ENCODE measurements at places on chromosomes 16 and 17.

DNA sequence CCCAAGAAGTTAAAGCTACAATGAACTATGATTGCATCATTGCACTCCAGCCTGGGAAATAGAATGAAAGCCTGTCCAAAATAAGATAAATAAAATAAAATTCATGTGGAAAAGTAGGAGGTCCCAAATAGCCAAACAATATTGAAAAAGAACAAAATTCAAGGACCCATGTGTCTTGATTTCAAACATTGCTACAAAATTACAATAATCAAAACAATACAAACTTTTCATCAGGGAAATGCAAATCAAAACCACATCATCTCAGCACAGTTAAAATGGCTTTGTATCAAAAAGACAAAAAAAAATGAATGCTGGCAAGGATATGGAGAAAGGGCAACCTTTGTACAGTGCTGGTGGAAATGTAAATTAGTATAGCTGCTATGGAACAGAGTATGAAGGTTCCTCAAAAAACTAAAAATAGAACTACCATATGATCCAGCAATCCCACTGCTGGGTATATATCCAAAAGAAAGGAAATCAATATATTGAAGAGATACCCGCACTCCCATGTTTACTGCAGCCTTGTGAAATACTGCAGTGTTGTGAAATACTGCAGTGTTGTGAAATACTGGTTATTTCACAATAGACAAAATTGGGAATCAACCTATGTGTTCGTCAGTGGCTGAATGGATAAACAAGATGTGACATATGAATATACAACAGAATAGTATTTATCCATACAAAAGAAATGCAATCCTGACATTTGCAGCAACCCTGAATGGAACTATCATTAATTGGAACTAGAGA, 24.5 kb upstream of the ZNF287 start:
- no peak for DNase-seq

DNA sequence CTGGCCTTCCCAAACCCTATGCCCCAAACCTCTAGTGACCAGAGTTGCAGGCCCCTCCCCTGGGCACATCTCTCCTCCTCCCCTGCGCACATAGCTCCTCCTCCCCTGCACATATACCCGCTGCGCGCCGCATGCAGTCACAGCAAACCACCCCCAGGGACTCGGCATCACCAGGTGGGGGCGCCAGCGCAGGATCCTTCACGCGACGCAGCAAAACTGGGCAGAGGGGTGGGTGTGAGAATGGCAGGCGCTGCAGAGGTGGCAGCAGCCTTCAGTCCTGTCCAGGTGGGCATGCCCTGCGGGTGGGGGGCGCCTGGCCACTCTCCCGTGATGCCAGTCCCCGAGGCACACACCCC, 5.6 kb downstream of the CORO6 start:
- DNase-seq, result peak; percentile 90

GRCh38 chr17:9798008-9798407, 6.6 kb upstream of the DHRS7C start:
- DNase-seq, result no peak

DNA sequence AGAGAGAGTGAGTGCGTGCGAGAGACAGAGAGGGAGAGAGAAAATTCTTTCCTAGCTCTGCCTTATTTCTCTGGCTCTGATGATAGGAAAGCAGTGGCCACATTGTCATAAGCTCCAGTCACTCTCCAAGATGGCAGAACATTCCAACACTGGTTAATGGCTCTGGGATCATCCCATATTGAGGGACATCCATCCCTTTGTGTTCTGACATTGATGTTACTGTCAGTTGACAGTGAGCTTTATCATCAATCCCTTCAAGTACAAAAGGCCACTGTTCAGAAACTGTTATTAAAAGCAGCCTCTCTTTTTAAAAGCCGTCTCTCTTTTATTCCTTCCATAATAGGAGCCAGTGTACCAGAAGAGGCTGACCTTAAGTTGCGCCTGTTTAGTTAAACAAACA, 1084.9 kb upstream of the RBFOX1 start:
- DNase-seq, result no peak

- DNase-seq, result no peak
Observed at GRCh38 chr16:74635303-74635702, 28.4 kb upstream of the GLG1 start.

DNA sequence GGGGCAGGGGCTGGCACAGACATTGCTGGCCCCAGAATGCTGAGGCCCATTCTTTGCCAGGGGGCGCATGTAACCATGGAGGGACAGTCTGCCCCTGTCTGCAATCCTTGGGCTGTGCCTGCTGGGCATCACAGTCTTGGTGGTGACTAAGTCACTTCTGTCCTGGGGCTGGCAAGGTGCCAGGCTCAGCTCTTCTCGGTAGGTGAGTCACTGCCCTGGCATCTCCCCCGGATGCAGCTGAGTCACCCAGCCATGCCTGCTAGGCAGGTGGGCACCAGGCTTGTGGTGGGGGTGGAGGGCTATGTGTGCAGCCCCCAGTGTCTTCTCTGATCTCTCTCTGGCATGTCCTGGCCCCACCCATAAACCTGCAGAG, 5.6 kb downstream of the RARA start:
- DNase-seq, result peak; percentile 96

GRCh38 chr17:50194140-50194933, 7.1 kb downstream of the COL1A1 start:
- DNase-seq, result no peak

- DNase-seq, result peak; percentile 43
Observed at GRCh38 chr17:80220054-80220735, at the start of the genes SGSH and SLC26A11. Gene SGSH, minus strand, starts transcription at chr17:80220333. Its CDS starts 20 bp downstream, at chr17:80220313. Gene SLC26A11, plus strand, starts transcription at chr17:80220427. Its CDS starts 1,134 bp downstream, at chr17:80221561.

DNA sequence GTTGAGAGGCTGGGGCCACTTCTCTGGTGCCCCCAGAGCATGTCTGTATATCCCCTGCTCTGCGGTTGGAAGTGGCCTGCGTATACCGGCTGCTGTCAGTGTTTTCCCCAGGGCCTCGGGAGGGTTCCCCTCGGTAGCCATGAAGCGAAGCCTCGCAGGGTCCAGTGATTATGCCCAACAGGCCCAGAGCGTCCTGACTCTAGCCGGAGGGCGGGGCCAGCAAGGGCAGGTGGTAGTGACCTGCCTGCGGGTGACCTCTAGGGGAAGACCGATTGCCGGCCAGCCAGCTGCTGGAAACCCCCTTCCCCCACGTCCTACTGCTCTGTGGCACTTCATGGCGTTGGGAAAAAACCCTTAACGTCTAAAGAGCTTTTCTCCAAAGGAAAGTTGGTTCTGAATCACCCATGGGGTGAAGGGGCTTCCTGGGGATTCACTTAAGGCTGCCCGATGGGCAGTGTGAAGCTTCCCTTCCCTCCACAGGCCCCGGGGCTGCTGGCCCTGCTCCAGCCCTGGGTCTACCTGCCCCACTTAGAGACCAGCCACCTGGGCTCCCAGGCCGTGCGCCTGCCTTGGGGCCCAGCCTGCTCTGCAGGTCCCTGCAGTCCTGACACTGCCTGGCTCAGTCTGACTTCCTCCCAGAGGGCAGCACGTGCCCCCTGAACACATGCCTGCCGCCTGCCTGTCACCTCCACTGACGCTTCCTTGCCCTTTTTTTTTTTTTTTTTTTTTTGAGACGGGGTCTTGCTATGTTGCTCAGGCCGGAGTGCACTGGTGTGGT, 72.8 kb downstream of the SOCS1 start:
- no peak for DNase-seq

GRCh38 chr16:84357191-84357651, 11.1 kb upstream of the ATP2C2 start:
- no peak for DNase-seq

GRCh38 chr16:535446-536405, 8.2 kb downstream of the CAPN15 start:
- no peak for DNase-seq

GRCh38 chr16:3646348-3646920, 8.1 kb upstream of the DNASE1 start:
- DNase-seq, result no peak

DNA sequence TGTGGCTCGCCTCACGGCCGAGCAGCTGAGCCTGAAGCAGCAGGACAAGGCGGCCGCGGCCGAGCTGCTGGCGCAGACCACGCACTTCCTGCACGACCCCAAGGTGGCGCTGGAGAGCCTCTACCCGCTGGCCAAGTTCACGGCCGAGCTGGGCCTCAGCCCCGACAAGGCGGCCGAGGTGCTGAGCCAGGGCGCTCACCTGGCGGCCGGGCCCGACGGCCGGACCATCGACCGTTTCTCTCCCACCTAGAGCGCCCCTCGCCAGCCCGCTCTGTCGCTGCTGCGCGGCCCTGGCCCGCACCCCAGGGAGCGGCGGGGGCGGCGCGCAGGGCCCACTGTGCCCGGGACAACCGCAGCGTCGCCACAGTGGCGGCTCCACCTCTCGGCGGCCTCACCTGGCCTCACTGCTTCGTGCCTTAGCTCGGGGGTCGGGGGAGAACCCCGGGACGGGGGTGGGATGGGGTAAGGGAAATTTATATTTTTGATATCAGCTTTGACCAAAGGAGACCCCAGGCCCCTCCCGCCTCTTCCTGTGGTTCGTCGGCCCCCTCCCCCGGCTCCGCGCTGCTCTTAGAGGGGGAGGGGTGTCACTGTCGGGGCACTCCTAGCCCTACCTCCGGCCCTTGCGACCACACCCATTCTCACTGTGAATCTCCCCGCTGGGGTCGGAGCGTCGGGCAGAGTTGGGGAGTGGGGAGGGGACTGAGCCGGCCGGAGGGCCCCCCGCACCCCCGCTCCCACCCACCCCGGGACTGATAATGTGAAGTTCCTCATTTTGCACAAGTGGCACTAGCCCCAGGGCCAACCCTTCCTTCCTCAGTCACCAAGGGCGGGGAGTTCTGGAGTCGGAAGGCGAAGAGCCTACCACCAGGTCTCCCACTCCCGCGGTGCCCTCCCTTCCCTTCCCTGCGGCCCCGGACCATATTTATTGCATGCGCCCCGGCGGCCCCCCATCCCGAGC, 4.0 kb downstream of the HIC1 start:
- peak; percentile 34 for DNase-seq

GRCh38 chr17:11305524-11305923, 64.5 kb downstream of the SHISA6 start:
- no peak for DNase-seq

DNA sequence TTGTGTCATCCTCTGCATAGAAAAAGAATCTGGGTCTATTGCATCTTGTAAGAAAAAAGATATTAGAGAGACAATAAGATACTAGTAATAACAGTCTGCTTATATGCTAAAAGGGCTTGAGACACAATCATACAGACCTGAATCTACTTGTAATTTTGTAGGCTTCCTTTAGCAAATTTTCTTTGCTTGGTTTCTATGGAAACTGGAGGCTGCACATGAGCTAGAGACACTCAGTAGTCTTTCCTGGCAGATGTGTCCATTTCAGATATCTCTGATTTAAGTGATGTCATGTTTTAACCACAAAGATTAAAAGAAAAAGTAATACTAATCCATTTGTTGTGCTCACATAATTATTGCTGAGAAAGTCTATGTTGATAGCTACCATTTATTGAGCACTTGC, 123.9 kb upstream of the GNAO1 start:
- no peak for DNase-seq

DNA sequence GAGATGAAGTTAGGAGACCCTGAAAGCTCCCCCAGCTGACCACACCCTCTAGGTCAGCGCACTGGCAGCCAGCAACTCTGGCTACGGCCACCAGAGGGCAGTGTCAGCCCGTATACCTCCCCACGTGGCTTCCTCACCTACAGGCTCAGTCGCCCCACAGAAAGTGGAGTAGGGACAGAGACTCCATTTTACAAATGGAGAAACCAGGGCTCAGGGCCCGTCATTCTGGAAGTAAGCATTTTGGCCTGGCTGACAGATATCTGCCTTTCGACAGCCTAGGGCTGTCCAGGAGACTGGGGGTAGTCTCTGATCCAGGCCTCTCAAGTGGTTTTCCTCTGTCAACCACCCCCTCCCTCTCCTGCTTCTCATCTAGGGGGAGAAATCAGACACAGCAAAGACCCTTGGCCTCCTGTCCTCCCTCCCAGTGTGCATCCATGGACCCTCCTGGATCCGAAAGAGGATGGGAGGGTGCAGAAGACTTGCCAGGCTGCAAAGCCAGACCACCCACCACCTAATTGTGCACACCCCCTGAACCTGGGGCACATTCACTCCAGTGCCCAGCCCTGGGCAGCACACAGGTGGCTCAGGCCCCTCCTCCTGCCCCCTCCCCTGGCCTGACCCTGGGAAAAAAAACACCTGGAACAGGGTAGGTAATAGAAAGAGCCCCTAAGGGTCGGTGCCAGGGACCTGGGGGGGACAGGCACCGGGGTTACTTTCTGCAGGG, 3.8 kb upstream of the HAP1 start:
- DNase-seq, result peak; percentile 72

- no peak for DNase-seq
Observed at GRCh38 chr17:41486809-41487530, 2.7 kb downstream of the KRT36 start.

DNA sequence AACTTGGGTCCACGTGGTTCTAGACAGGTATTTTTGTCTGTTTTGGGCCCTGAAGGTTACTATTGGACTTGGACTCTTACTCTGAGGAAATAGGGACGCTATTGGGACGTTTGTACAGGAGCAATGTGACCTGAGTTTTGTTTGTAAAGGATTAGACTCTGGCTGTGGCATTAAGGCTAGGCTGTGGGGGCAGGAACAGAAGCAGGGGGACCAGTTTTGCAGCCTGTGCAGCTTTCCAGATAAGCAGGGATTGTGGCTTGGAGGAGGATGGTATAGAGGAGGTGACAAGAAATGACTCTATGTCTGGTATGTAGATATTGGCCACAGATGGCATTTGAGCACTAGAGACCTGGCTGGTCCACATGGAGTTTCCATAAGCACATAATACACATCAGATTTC, 12.8 kb downstream of the NOD2 start:
- DNase-seq, result no peak

All from CD4-positive, alpha-beta T cell treated with Interleukin-4 for 4 hours (primary cell).